ENCODE measurements at places on chromosomes 1 and 21.

DNA sequence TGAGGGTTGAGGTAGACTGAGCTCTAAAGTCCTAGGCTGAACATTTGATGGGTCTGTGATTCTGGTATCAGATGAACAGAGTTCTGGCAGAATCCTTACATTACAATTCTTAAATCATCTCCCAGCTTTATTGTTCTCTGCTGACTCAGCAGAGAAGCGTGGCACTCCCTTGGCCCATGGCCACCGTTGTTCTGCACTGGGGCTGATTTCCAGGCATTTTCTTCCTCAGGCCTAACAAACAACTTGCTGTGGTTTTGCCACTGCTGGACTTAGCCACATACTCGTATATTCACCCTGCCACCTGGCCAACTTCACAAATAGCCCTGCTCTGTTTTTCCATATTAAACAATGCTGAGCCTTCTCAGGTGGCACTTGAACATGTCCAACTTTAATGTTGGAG, 223.2 kb downstream of the TNR start:
- DNase-seq, result no peak

- DNase-seq, result no peak
Observed at GRCh38 chr1:53893999-53894636, at the start of gene DIO1. DIO1 (plus strand) TSS chr1:53894187; CDS start chr1:53894211, 24 bp downstream.

DNA sequence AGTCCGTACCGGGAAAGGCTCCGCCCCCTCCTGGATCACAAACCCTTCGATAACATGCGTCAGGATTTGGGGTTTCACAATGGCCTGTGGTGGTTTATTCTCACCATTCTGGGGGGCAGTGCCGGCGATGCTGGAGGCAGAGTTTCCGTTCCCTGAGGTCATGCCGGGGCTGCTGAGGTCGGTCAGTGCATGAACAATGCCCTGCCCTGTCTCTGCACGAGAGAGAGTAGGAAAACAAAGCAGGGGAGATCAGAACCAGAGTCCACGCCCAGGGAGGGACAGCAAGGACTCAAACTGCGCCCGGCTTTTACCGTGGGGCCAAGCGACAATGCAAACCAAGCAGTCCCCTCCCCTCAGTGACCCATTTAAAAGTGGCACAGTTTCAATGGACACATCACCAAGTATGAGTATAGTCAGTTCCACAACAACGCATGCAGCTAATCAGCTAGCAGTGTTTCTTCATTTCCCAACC, 13.2 kb upstream of the A3GALT2 start:
- no peak for DNase-seq

DNA sequence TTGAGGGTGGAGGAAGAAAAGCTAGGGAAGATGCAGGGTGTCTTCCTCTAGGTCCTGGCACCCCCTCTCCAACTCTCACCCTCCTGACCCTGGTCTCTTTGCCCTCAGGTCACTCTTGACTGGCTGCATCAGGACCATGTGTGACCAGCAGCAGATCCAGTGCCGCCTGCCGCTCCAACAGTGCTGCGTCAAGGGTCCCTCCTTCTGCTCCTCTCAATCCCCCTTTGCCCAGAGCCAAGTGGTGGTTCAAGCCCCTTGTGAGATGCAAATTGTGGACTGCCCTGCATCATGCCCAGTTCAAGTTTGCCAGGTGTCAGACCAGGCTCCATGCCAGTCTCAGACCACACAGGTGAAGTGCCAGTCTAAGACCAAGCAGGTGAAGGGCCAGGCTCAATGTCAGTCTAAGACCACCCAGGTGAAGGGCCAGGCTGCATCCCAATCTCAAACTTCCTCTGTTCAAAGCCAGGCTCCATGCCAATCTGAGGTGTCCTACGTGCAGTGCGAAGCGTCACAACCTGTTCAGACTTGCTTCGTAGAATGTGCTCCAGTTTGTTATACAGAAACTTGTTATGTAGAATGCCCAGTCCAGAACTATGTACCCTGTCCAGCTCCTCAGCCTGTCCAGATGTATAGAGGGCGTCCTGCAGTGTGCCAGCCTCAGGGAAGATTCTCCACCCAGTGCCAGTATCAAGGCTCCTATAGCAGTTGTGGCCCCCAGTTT, 1.8 kb downstream of the KPRP start:
- no peak for DNase-seq

DNA sequence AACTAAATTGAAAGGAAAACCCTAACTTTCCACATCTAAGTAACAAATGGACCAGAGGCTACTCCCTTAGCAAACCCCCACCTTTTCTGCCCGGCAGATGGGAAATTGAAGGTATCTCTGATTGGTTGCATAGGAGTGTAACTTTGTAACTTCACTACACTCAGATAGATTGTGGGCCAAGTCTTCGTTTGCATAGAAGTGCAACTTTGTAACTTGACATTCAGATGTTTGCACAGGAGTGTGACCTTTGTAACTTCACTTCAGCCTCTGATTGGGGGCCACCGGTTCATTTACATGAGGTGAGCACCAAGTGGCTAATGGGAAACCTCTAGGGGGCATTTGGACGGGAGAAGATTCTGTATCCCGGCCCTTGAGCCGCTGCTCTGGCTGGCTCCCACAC, 59.4 kb downstream of the C1orf94 start:
- DNase-seq, result no peak

DNA sequence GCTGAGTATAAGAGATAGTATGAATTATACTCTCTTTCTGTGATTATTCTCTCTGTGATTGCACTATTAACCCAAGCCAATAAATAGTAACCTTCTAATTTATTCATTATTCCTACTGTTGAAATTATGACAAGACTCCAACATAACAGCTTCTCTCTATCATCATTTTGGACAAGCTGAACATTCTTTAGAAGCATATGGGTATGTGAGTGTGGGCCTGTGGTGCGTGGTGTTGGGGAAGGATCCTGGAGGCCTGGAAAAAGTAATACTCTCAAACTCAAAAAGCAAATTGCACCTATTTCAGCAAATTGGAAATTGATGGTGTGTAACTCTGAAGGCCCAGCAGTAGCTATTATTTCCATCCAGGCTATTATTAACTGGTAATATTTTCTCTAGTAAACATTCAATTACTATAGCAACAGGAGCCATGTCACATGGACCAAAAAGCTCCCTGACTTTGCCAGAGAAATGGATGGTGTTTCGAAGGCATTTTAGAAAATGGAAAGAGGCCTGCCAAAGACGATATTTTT, 502.8 kb downstream of the LTN1 start:
- DNase-seq, result no peak

DNA sequence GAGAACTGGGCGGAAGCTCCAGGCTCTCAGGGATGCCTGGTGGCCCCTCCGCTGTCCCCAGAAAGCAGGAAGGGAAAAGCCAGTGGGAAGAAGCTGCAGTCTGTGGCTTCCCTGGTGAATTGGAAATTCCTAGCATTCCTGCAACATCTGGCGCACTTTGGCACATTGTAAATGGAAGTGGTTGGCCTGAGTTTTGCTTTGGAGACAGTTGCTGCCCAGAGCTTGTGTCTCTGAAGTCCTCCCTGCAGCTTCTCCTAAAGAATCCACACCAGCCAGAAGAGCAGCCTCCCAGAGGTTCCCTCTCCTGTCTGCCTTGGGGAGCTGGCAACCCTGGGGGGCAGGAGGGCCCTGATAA, 48.2 kb downstream of the ARHGEF10L start:
- no peak for DNase-seq

DNA sequence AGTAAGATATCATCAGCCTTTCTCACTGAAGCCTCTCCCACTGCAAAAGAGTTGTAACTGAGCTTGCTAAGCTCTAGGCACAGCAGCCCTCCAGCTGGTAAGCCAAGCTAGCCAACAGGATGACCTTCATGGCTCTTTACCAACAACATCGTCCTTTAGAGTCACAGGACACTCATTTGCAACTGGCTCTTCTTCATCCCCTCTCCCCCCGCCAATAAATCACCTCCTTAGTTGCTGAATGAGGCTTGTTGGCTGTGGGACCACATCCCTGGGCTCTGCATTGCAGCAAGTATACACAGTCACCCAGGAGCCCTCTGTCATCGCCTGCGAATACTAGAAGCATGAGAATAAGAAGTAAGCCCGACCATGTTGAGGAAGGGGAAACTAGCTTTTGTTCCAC, 16.0 kb upstream of the ZNF697 start:
- DNase-seq, result no peak

GRCh38 chr21:19855522-19855921, 1142.7 kb upstream of the NCAM2 start:
- DNase-seq, result no peak

DNA sequence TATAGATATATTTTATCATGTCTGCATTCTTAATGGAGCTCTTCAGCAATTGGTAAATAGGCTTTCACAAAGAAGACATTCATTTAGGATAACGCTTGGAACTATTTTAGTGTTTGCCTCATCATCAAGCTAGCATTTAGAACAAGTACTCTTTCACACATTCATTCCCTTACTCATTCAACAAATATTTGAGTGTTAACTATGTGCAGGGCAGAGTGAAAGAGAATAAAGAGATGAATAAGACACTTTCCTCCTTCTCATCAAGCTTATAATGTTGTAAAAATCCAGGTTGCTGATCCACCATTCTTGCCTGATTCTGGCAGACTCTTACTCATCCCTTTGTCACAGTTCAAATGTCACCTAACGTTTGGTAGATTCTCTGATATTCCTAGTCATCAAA, 386.3 kb upstream of the BEND5 start:
- DNase-seq, result no peak

DNA sequence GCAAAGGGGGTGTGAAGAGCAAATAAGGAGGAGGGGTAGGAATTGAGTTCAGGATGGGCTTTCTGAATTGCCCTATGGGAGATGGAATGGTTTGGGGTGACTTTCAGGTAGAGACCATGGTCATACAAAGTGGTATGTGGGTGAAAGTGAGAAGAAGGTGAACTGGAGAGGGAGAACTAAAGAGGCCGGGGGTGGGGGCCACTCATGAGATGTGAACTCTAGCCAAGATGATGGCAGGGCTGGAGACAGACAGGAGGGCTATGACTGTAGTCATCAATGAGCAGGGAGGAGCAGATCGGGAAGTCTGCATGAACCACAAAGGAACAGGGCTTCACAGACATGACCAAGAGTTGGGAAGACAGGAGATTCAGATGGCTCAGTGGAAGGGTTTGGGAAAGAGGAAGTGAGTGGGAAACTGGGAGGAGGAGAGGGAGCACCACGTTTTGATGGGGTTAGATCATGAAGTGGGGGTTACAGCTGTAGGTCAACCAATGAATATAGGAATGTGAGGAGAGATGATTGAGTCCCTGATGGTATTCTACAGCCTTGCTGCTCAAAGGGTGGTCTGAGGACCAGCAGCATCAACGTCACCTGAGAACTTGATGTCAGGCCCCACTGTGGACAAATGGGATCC, 20.7 kb upstream of the LRRC8D start:
- DNase-seq, result no peak

DNA sequence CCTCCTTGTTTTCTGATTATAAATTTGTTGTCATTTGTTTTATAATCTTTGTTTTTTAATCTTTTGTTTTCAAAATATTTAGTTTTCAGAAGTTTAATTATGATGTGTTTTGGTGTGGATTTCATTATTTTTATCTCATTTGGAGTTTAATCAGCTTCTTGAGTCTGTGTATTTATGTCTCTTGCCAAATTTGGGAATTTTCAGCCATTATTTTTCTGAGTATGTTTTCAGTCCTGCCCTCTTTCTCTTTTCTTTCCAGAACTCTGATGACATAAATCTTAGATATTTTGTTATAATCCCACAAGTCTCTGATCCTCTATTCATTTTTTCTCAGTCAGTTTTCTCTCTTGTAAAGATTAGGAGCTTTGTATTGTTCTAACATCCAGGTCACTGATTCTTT, 89.8 kb downstream of the RHOU start:
- no peak for DNase-seq

- DNase-seq, result no peak
Observed at GRCh38 chr1:34684266-34684665, 70.6 kb upstream of the GJB5 start.

GRCh38 chr1:212110617-212111016, 75.1 kb downstream of the DTL start:
- no peak for DNase-seq

GRCh38 chr1:98276514-98276913, 355.7 kb upstream of the DPYD start:
- DNase-seq, result no peak

DNA sequence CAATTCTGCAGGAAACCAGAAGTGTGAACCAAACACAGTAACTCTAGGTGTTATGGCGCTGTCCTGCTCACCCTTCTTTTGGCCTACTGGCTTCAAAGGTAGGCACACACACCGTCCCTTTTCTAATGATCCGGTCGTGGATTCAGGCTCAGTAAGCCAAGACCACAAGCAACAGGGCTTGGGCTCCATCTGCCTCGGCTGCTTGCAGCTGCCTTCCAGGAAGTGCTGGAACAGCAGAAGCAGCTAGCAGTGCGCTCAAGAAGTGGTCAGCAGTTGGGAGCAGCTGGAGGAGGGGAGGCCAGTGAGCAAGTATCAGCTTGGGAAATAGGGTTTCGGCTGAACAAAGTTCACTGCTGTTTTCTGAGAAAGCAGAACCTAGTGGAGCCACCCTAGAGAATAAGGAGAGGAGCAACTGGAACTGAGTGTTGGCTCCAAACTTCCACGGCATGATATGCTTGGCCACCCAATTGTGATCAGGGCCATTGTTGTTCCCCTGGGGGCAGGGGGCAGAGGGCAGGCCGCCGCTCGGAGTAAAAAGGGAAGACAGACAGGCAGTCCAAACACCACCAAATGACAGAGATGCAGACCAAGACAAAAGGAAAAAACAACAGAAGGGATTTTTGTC, 173.4 kb downstream of the TOMM20 start:
- DNase-seq, result no peak

GRCh38 chr1:173934440-173934839, 17.3 kb upstream of the SERPINC1 start:
- DNase-seq, result no peak

Data from HuH-7 (cell line).